ENCODE measurements at places on chromosomes 4 and X. TPM values are rescaled to one million over a fixed set of nuclear protein-coding genes. Genes with fewer than 3 reads are reported as not detected.
A peak's percentile ranks its signal among the peaks of the same experiment; 100 is the strongest.

Gene RS1
- total RNA-seq, result not detected

Gene TXLNG
- total RNA-seq, result 15.1 TPM

DNA sequence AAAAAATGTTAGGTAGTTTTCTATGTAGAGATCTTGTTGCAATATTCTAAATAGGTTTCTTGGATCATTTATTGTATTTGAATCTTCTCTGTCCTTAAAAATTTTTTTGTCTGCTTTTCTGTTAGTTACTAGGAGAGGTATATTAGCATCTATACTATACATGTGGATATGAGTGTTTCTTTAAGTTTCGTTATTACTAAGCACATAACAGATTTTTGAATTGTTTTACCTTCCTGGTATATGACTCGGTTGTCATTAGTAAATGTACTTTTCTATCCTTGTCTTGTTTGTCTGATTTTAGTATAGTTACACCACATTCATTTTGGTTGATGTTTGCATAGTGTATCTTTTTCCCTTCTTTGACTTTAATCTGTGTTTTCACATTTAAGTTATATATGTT lies 20.2 kb downstream of the PYURF start:
- no peak for DNase-seq
- H3K4me3 ChIP-seq, result no peak overlapping the region
- peaks cover 4% of the 10 kb centered on the region for H3K4me1 ChIP-seq
- H3K27ac ChIP-seq, result no peak overlapping the region

- H3K4me1 ChIP-seq, result no peaks in the 10 kb centered on the region
- H3K27me3 ChIP-seq, result peaks cover 6% of the 10 kb centered on the region
- no peak overlapping the region for H3K4me3 ChIP-seq
- no peak overlapping the region for H3K27ac ChIP-seq
- no peak for DNase-seq
Observed at GRCh38 chr4:94741304-94741703, 16.5 kb upstream of the BMPR1B start.

- H3K27me3 ChIP-seq, result no peaks in the 10 kb centered on the region
- no peak overlapping the region for H3K4me3 ChIP-seq
- H3K36me3 ChIP-seq, result peaks cover 8% of the 10 kb centered on the region
- peak overlapping the region; percentile 80 for H3K27ac ChIP-seq
- H3K4me1 ChIP-seq, result peaks cover 16% of the 10 kb centered on the region
Observed at GRCh38 chrX:154413142-154413541, 1.8 kb downstream of the TAFAZZIN start.

All from activated CD4-positive, alpha-beta memory T cell treated with anti-CD3 and anti-CD28 coated beads for 36 hours (primary cell).